ENCODE measurements at places on chromosomes 11 and 22. TPM values are rescaled to one million over a fixed set of nuclear protein-coding genes. Genes with fewer than 3 reads are reported as not detected.

The OR4X2 gene
- not detected for total RNA-seq

The UVRAG gene
- total RNA-seq = 10.5 TPM

The NRGN gene
- 6.1 TPM for total RNA-seq

The DBX1 gene
- total RNA-seq = not detected

The TRIM48 gene
- not detected for total RNA-seq

The OR4A16 gene
- not detected for total RNA-seq

The C11orf87 gene
- total RNA-seq = 0.07 TPM
